ENCODE measurements at places on chromosomes 6 and 20.

- DNase-seq, result peak; percentile 30
These were observed 12.0 kb downstream of the XRN2 start for GRCh38 chr20:21315138-21315537.

DNA sequence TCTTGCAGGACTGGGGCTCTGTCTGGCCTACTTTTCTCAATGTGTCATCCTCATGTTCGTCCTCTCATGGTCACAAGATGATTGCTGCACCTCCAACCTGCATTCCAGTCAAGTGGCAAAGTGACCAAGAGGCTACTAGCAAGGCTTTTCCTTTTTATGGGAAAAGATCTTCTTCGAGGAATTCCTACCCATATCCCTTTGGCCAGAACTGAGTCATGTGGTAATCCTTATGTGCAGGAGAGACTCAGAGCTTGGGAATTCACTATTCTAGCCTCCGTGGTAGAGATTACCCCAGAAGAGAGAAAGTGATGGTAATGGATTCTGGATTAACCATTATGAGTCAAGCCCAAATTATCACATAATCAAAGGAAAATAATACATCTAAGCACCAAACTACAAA, 162.7 kb downstream of the KCNQ5 start:
- no peak for DNase-seq

- DNase-seq, result no peak
These were observed 7.0 kb upstream of the RNF217 start for GRCh38 chr6:124955108-124955856.

GRCh38 chr20:53379014-53379832, 214.4 kb downstream of the ZNF217 start:
- DNase-seq, result no peak

- no peak for DNase-seq
These were observed 403.7 kb upstream of the CITED2 start for GRCh38 chr6:139778106-139778505.

GRCh38 chr6:53906103-53906502, 111.3 kb downstream of the LRRC1 start:
- DNase-seq, result no peak

GRCh38 chr20:34522969-34523871, 7.0 kb downstream of the DYNLRB1 start:
- peak; percentile 54 for DNase-seq

DNA sequence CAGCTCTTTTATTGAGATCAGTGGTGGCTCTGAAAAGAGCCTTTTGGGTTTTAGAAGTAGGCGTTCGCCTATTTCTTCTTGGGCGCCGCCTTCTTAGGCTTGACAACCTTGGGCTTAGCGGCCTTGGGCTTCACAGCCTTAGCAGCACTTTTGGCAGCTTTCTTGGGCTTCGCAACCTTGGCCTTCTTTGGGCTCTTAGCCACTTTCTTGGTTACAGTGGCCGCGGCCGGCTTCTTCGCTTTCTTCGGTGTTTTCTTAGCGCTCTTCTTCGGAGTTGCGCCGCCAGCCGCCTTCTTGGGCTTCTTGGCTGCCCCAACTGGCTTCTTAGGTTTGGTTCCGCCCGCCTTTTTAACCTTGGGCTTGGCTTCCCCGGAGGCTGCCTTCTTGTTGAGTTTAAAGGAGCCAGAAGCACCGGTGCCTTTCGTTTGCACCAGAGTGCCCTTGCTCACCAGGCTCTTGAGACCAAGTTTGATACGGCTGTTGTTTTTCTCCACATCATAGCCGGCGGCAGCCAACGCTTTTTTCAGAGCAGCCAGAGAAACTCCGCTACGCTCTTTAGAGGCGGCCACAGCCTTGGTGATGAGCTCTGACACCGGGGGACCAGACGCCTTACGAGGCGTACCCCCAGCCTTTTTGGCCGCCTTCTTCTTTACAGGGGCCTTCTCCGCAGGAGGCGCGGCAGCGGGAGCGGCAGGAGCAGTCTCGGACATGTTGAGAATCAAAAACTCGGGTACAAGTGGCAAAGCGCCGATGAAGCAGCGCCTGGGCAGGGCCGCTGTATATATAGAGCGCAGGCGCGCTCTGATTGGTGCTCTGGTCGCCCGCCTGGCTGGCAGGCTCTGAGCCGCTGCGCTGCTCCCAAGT, 31.3 kb upstream of the HFE start:
- peak; percentile 61 for DNase-seq

- no peak for DNase-seq
These were observed 479.8 kb downstream of the BCKDHB start for GRCh38 chr6:80586242-80586641.

GRCh38 chr20:1660246-1660645, 2.7 kb upstream of the SIRPG start:
- DNase-seq, result no peak

DNA sequence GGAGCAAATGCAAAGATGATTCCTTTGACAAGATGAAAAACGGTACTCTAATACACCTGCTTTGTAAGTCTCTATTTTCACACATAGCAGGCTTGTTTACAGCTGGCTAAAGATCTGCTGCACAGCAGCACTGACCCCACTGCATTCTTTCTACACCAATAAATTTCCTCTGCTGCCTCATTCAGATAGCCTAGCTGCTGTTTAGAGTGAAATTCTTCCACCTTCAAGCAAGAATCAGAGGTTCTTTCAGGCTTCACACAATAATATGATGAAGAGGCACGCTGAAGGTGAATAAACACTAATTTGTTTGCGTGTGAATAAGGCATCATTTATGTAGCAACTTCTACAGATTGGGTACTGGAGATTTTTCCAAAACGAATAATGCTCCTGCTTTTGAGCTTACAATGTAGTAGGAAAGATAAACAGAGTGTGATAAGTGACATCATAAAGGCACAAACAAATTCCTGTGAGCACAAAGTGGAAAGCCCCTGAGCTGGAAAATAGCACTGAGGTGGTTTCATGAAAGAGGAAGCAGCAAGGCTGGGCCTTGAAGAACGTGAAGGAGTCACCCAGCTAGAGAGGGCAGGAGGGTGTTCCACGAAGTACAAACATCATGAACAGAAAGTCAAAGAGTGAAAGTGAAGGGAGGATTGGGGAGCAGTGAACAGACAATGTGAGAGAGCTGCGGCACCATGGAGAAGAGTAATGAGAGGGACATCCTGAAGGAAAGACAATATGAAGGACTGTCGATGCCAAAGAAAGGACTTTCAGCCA, 543.4 kb downstream of the CD83 start:
- DNase-seq, result no peak

GRCh38 chr6:27472182-27472616, 706 bp downstream of the ZNF184 start:
- DNase-seq, result peak; percentile 79

DNA sequence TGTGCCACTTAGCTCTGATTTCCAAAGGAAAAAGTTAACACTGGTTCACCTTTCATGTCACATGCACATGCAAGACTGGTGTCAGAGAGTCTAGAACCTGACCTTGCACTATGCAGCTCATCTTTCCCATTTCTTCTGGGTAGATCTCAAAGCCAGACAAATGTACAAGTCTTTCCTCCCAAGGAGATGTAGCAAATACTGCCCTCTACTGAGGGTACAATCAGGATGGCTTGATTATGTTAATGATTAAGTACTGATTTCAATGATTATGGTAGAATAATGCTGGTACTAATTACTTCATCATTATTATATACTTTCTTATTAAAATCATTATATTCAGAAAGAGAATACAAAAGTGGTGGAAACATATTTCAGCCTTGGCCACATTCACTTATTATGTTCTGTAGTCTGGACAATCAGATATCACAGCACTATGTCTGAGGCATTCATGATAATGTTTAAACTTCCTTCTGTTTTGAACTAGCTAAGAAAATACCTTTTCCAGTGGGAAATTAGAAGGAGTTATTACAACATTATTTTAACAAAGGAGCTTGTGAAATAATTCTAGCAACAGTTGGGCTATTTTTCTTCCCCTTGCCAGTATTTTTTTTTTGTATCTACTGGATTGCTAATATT, 68.5 kb upstream of the FOXO3 start:
- DNase-seq, result no peak

DNA sequence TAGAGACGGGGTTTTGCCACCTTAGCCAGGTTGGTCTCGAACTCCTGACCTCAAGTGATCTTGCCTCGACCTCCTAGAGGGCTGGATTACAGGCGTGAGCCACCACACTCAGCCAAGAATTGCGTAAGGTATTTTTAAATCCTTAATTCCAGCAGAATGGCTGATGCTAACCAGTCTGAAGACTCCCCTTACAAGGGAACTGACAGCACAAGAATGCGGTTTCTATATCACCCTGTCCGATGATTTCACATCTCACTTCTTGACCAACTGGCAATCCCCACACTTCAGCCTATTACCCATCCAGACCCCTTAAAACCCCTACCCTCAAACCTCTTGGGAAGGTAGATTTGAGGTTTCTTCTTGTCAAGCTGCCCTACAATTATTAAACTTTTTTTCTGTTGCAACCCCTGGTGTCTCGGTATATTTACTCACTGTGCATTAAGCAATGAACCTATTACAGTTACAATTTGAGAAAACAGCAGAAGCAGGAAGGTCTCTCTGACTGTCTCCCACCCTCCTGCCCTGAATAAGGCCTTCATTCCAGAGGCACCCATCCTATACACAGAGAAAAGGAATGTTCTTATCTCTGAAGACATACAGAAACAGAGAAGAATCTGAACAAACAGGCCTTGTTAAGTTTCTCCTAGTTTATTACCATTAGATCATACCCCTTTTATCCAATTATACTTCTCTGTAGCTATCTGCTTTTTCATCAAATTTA, 164.9 kb downstream of the ARHGAP18 start:
- DNase-seq, result no peak

- DNase-seq, result no peak
These were observed 17.2 kb upstream of the LRRN4 start for GRCh38 chr20:6070829-6071695.

- DNase-seq, result no peak
These were observed 125.9 kb downstream of the SLC24A3 start for GRCh38 chr20:19338380-19338779.

- DNase-seq, result no peak
These were observed 44.8 kb upstream of the TGM2 start for GRCh38 chr20:38209736-38210405.

DNA sequence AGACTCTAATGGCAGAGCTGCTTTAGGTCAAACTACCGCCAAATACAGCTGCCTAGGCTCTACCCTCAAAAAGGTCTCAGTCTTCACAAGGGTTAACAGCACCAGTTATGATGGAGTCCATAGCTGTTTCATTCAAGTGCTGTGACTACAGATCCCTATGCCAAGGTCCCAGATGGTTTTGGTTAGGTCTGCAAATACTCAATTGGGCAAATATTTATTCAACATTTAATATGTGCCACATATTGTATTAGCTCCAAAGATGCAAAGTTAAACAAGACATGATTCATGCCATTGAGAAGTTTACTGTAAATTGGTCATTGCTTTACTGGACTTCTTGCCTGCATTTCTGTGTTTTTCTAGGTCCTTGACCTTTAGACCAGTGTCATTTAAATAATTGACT, 55.8 kb upstream of the TFAP2D start:
- no peak for DNase-seq

GRCh38 chr20:46831633-46832011, 63.0 kb upstream of the EYA2 start:
- DNase-seq, result no peak

- no peak for DNase-seq
These were observed 23.2 kb upstream of the STX11 start for GRCh38 chr6:144127097-144127496.

DNA sequence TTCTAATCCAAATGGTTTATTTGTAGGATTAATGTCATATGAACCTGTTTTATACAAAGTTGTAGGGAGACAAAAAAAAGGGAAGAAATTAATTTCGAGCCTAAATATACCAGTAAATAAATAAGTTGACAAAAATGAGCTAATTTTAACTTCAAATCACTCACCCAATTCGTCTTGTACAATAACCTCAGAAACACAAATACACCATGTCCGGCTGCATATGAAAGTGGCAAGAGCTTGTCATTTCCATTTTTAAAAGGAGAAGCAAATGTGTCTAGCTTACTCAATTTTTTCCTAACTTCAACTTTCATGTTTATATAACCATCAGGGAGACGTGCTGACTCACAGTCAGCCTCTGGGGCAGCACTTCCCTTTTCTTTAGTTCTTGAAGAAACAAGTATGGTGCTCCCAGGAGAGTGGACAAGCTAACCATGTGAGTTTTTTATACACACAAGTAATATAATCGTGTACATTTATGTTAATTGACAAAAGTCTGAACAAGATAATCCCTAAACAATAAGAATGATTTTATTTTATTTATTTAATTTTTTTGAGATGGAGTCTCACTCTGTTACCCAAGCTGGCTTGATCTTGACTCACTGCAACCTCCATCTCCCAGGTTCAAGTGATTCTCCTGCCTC, 55.5 kb upstream of the SGK1 start:
- peak; percentile 92 for DNase-seq

DNA sequence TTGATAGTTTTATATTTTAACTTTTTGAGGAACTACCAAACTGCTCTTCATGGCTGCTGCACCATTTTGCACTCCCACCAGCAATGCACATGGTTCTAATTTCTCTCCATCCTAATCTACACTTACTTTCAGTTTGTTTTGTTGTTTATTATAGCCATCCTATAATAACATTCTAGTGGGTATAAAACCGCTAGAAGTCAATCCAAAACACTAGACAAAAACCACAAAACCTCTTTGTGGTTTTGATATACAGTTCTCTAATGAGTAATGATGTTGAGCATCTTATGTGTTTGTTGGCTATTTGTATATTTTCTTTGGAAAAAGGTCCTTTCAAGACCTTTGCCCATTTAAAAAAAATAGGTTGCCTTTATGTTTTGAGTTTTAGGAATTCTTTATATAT, 5.6 kb downstream of the RPP21 start:
- DNase-seq, result no peak

GRCh38 chr6:151242420-151242861, 2.7 kb downstream of the AKAP12 start:
- no peak for DNase-seq

GRCh38 chr6:14035874-14036273, 81.7 kb upstream of the CD83 start:
- DNase-seq, result no peak

GRCh38 chr6:33313105-33313708, 671 bp downstream of the TAPBP start:
- DNase-seq, result peak; percentile 78

DNA sequence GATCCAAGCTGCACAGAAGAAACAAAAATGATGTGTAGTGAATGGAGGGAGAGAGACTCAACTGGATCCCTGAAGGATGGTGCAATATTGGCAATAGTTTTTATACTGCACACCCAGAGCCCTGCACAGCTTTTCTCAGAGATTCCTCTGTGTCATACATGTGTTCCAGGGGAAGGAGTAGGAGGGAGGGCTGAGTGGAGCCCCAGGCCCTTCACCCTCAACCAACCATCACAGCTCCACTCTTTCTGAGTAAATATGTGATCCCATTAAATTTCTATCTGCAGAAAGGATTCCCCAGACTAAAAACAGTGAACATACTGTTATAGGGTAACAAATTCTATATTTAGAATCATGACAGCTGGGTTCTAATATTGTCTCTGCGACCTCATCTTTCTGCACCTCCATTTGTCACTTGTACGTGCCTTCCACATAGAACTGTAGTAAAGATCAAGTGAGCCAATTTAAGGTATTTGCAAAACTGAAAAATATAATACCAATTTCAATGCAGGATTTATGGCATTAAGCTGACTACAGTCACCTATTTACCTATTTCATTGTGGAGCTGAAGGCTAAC, 421.4 kb upstream of the NRSN1 start:
- DNase-seq, result no peak

All from HL-60 (cell line).